ENCODE measurements at places on chromosomes 7 and 10.

DNA sequence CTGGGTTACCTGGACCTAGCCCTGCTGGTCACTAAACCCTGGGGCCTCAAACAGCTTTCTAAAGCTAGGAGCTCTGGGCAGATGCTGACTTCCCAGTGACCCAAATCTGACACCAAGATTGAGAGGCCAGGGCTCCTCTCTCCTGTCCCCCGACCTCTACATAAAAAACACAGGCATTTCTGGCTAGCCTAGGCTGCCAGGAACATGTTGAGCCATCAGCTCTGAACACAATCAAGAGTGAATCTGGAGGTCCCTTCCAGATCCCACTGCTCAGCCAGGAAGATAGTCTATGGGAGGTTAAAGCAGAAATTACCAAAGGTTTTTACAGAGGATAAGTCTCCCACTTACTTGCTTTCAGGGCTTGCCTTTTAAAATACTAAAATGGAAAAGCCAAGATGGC lies 22.1 kb upstream of the PDE1C start:
- DNase-seq = no peak

- DNase-seq = peak; percentile 57
Measured at GRCh38 chr10:43461950-43462349, 25.0 kb downstream of the ZNF487 start.

DNA sequence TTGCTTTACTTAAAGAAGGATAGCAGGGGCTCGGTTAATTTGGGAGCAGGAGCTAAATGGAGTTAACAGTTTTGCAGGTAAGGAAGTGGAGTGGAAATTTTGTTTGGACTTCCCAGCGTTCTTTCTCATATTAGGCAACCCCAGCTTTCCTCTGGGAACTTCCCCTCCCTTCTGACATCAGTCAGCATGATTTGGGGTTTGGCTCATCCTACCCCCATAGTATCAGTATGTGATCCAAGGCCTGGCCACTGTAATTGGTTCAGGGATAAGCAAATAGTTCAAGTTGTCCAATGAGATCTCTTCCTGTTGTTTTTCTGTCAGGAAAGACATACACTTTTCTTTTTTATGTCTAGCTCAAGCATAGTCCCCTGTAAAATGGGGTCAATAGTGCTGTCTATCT lies 125.6 kb upstream of the CDK6 start:
- DNase-seq = no peak

DNA sequence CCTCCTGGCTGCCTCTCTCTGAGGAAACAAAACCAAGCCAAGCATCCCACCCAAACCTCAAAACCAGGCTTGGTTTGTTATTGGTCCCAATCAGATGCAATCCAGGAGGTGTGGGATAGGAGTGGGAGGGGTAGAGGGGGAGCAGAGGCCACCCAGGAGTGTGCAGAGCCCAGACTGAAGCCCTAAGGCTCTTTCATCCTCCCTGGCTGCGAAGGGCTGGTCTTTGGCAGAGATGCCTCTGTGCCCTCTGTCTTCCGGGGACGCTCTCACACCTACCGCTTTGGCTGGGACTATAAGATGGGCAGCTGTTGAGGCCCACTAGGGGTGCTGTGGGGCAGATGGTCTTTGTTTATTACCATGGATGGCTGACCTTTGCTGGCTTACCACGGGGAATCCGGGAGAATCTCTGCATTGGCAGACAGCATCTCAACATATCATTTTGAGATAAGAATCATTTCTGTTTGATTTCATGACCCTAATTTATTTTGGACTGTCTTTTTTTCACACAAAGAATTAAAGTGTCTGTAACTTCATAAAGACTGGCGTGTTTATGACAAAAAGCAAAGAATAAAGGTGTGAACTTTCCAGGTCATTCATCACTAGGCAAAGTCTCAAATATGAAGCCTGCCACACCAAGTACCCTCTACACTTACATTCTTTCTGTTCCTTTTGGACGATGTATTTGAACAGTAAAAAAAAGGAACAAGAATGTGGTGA lies 6.5 kb upstream of the DENND2A start:
- no peak for DNase-seq

GRCh38 chr7:121544726-121545125 lies 148.6 kb upstream of the FAM3C start:
- peak; percentile 90 for DNase-seq

GRCh38 chr7:5420881-5421713 lies 2.5 kb downstream of the TNRC18 start:
- no peak for DNase-seq
